ENCODE measurements at places on chromosomes 3 and 15. TPM values are rescaled to one million over a fixed set of nuclear protein-coding genes. Genes with fewer than 3 reads are reported as not detected.

The PRTG gene
- 1.4 TPM for total RNA-seq

The ALDH1L1 gene
- 0.28 TPM for total RNA-seq

The FANCD2OS gene
- not detected for total RNA-seq

The ABHD17C gene
- total RNA-seq, result 5.4 TPM

The GOLGA8N gene
- total RNA-seq, result 3.2 TPM

The MRAS gene
- 7.0 TPM for total RNA-seq

The NEO1 gene
- total RNA-seq, result 0.09 TPM

The HIGD1A gene
- 125 TPM for total RNA-seq

The DPPA4 gene
- not detected for total RNA-seq

The IP6K2 gene
- 55.1 TPM for total RNA-seq

The DLL4 gene
- total RNA-seq, result 103 TPM

The MME gene
- total RNA-seq, result 6.2 TPM

The TP63 gene
- total RNA-seq, result not detected

Data from endothelial cell of coronary artery (primary cell).